ENCODE measurements at places on chromosomes 13 and 19.

DNA sequence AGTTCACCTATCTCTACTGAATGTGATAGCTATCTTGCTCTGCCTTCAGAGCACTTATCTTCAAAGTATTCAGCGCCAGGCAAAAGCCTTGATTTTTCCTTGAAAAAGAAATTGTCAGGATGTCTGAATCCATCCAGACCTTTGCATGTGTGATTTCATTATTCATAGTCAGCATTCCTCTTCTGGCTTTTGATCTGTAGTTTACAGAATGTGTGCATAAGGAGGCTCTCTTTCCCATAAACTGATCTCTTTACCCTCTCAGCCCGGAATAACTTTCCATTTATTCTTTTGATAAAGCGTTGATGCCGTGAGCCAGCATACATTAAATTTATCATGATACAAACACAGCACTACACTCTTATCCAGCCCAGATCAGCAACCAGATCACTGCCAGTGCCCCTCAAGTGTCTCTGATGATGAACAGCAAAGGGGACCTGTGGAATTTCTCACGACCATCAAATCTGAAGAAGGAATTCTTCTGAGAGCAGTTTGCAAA lies 130.8 kb downstream of the DNAJC15 start:
- no peak for DNase-seq

- DNase-seq, result no peak
Measured at GRCh38 chr13:113399755-113400149, 35.8 kb upstream of the GRTP1 start.

GRCh38 chr19:16777811-16778210 lies 51.4 kb upstream of the SIN3B start:
- no peak for DNase-seq

- no peak for DNase-seq
Measured at GRCh38 chr19:55086730-55087541, 11.3 kb downstream of the EPS8L1 start.

DNA sequence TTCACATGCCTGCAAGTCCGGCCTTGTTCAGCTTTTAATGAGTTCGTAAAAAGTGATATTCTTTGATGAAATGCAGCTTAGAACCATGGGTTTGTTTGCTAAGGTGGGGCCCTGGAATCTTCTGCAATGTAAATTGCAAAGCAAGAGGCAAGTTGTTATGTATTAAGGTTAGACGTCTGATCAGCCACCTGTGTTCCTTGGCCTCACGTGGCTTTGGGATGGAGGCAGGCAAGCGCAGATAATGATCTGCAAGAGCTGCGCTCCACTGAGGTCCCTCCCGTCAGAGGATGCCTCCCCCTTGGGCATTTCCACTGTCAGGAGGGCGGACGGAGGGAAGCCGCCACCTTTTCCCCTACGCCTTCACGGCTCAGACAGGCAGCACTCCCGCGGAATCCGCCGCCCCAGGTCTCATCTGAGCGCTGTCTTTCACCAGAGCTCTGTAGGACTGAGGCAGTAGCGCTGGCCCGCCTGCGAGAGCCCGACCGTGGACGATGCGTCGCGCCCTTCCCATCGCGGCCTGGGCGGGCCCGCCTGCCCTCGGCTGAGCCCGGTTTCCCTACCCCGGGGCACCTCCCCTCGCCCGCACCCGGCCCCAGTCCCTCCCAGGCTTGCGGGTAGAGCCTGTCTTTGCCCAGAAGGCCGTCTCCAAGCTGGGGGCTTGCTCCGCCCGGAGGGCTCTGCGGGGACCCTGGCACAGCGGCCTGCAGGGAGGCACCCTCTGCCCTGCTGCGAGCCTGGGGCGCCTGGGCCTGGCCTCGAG lies 110.9 kb downstream of the CRYL1 start:
- no peak for DNase-seq

GRCh38 chr19:11047866-11048265 lies 41.4 kb upstream of the LDLR start:
- no peak for DNase-seq

GRCh38 chr13:23325191-23325590 lies 108.3 kb downstream of the SACS start:
- no peak for DNase-seq

GRCh38 chr13:61592489-61592888 lies 176.8 kb upstream of the PCDH20 start:
- DNase-seq, result no peak

DNA sequence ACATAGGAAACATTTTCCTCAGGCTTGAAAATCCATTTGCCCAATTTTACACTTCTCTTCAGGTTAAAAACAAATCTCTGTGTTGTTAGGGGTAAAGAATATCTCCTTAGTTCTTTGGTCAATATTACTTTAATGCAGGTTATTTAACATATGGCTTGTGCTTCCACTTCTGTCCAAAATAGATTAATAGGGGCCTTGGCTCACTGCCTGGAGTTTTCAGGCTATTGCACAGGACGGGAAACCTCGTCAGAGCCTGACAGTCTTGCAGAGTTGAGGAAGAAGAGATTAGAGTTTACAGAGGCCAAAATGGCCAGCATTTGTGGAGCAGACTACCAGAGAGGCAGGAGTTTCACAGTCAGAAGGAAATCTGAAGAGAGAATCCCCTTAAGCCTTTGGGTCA lies 863.9 kb upstream of the GPC6 start:
- DNase-seq, result no peak

DNA sequence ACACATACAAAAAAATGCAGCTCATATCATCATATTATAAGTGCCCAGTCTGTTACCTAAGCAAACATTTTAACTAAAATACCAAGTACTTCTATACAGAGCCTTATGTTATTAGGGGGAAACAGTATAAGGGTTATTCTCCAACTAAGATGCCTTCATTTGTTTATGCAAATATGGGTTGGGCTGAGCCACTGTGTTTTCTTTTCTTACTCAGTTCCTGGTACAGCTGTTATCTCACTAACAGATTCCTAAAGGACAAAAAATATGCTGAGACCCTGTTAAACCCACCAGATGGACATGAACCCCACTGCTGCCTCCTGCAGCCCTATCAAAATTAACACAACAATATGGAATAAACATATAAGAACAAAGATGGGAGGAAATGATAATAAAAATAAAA lies 34.5 kb upstream of the SMAD9 start:
- no peak for DNase-seq

GRCh38 chr19:7348587-7349230 lies at the start of gene ARHGEF18:
Gene ARHGEF18, plus strand, starts transcription at chr19:7348937. Its CDS starts 13,954 bp downstream, at chr19:7362891.
- no peak for DNase-seq

GRCh38 chr13:47220453-47221140 lies 323.7 kb upstream of the HTR2A start:
- DNase-seq, result no peak

DNA sequence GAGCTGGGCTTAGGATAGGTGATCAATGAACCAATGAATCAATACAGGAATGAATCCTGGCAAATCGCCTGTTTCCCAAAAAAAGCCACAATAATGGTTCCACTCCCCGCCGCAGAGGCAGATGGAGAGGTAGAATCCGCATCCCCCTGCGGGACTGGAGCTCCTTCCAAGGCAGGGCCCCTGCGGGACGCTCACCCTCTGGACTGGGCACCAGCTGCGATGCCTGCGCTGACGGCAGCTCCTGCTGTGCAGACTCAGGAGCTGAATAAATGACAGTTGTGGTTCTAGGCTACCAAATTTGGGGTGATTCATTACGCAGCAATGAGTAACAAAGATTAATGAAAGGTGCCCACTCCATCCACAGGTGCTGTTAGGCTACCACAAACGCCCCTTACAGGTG lies 8.8 kb upstream of the CDC34 start:
- no peak for DNase-seq

DNA sequence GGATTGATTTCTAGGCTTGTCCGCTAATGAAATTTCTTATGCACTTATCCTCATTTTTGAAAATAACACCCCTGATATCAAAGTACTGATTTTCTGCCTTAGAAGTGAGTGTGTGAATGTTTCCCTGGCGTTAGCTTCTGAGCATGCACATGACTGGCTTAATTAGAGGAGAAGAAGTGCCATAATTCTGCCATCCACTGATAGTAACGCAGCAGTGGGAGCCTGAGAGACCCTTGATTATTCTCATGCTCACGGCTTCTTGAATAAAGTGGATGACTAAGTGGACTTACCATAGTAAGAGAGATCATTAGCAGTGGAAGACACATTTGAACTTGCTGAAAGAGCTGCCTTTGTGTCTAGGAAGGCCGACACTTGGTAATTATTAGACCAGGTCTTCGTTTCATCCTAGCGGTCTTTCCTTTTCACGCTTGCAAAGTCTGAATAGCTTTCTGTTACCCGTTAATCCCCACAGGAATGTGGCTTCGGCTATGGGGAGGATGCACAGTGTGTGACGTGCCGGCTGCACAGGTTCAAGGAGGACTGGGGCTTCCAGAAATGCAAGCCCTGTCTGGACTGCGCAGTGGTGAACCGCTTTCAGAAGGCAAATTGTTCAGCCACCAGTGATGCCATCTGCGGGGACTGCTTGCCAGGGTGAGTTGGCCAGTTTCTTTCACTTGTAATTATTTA lies 45.3 kb downstream of the TNFRSF19 start:
- no peak for DNase-seq

- no peak for DNase-seq
Measured at GRCh38 chr19:56671613-56671994, at the start of gene ZNF835. Gene ZNF835, minus strand, starts transcription at chr19:56671757. Its CDS starts 6,559 bp downstream, at chr19:56665198.

GRCh38 chr19:2327773-2328400 lies 499 bp downstream of the LSM7 start:
- no peak for DNase-seq

DNA sequence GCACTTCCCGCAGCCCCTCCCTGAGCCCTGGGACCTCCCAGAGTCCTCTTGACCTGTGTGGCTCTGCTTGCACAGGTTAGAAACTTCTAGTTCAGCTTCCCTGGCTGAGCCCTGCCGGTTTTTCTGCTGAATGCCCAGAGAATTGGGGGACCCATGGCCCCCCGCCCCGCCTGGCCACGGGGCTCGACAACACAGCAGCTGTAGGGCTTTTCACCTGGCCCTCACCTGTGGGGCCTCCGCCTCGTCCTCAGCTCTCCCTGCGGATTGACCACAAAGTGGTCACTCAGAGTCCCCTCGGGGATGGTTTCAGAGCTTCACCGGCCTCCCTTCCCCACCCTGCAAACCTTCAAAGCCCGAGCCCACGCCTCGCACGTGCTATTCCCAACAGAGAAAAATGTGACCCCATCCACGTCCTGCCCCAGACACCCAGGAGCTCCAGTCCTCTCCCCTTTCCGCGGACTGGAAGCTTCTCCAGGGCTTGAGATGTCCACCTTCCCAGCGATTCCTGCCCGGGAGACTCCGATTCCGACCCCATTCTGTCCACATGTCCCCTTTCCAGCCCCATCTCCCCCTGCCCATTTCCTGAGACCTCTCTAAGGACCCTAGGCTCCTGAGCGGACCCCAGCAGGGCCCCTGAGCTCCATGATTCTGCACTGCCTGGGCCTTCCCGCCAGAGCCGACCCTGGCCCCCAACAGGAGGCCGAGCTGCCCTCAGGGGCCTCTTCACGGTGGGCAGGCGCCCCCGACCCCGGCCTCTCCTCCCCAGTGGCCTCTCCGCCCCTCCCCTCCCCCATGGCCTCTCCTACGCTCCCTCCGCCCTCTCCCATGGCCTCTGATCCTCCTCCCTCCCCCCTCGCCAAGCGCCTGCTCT lies 41.9 kb downstream of the ANKRD10 start:
- DNase-seq, result no peak

GRCh38 chr13:93233997-93234416 lies 7.4 kb downstream of the GPC6 start:
- DNase-seq, result no peak

GRCh38 chr19:32196690-32197420 lies 148.6 kb upstream of the ZNF507 start:
- DNase-seq, result peak; percentile 54

- no peak for DNase-seq
Measured at GRCh38 chr19:4012092-4012974, 4.8 kb downstream of the PIAS4 start.

DNA sequence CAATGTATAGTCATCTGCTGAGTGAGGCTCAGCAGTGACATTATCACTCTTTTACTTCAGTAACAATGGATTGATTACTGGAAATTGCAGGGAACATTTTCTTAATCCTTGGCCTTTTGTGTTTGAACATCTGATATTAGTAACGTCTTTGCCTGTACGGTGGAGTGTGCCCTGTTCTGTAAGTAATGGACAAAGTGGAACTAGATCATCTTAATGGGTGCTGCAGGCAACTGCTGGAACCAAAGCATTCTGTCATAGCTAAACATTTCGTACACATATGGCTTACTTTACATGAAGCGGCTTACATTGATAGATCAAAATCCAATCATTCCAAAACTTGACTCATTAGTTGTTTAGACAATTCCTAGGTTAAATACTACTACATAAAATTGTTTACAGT lies 114.1 kb downstream of the MYO16 start:
- no peak for DNase-seq

GRCh38 chr19:38470788-38471480 lies 37.4 kb downstream of the RYR1 start:
- DNase-seq, result no peak

DNA sequence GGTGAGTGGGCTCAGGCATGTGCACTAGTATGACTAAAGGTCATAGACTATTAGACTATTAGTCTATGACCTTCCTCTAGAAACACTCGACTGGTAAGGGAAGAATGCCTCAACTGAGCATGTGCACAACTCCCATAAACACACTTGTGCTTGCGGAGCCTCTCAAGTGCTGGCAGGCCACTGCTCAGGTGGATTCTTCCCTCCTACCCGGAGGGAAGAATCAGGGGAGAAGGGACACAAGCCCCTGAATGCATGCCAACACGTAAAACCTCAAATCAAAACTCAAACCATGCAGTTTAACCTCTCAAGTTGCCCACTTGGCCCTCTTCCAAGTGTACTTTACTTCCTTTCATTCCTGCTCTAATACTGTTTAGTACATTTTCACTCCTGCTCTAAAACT lies 287.6 kb upstream of the SGCG start:
- DNase-seq, result no peak

DNA sequence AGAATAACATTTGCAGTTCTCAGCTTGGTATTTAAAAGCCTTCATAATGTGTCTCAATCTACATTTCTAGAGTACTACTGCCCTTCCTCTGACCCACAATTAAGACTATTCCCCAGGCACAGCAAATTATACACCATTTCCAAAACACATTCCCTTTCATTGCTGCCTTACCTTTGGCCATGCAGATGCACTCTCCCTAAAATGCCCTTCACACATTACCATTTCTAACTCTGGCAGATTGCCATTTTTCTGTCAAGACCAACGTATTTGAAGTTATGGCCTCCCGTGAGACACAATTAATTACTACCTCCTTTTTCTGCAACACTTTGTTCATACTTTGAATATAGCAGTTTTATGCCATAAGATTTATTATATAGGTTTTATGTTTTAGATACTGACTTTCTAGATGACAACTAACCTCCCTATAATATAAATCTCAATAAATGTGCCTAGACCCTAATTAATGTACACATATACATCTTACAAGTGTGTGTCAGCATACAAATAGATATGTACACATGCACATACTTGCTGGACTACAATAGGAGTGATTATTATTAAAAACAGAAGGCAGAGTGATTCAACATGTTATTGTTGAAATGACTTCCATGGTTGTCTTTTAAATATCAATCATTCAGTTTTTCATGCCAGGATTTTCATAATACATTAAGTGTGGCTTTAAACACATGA lies 2902.5 kb downstream of the PCDH9 start:
- no peak for DNase-seq

Data from vagina (tissue), 2 donors.